ENCODE measurements at places on chromosomes 3 and 15. TPM values are rescaled to one million over a fixed set of nuclear protein-coding genes. Genes with fewer than 3 reads are reported as not detected.

Gene CHL1
- total RNA-seq = not detected

Gene ADCY5
- total RNA-seq = not detected

Gene RAD51
- 53.8 TPM for total RNA-seq

Gene BNC1
- total RNA-seq = not detected

Gene FGD5
- not detected for total RNA-seq

Gene C15orf62
- total RNA-seq = 0.76 TPM

Gene ZCWPW2
- total RNA-seq = 0.16 TPM

Gene BUB1B
- 73.1 TPM for total RNA-seq

Gene ATP13A4
- total RNA-seq = 0.74 TPM

Gene RBP2
- total RNA-seq = not detected

Gene B2M
- 4,961 TPM for total RNA-seq

Gene MESP2
- total RNA-seq = 0.41 TPM

Gene BCHE
- not detected for total RNA-seq

Gene CORO2B
- 0.41 TPM for total RNA-seq

Gene PHC3
- 52.0 TPM for total RNA-seq

Gene WDR49
- not detected for total RNA-seq

Gene ELL3
- 1.3 TPM for total RNA-seq

Gene SPTSSB
- not detected for total RNA-seq

Gene OPA1
- 105 TPM for total RNA-seq

Gene TERC
- 9.8 TPM for total RNA-seq

Gene CISH
- total RNA-seq = 351 TPM

Gene CKMT1A
- total RNA-seq = 0.48 TPM

Gene CACNA1D
- total RNA-seq = 7.7 TPM

Gene ZBTB47
- 0.44 TPM for total RNA-seq

Gene ROPN1
- not detected for total RNA-seq

Gene NR2E3
- total RNA-seq = not detected

Gene HDGFL3
- 19.1 TPM for total RNA-seq

Gene ANP32A
- 259 TPM for total RNA-seq

Gene LINGO1
- not detected for total RNA-seq

Gene DHFR2
- total RNA-seq = 11.1 TPM

Gene SLC12A1
- not detected for total RNA-seq

Gene USP19
- 54.8 TPM for total RNA-seq

Gene C3orf20
- total RNA-seq = 0.07 TPM

Gene SQOR
- 111 TPM for total RNA-seq

Gene ADPGK
- 95.0 TPM for total RNA-seq

Gene IL20RB
- 1.3 TPM for total RNA-seq

Gene DNAJA4
- 57.4 TPM for total RNA-seq

All from activated T-helper 2 cell treated with anti-CD3 and anti-CD28 coated beads, Interferon-gamma antibody, Interleukin-2, Interleukin-4, amounts not matched to agents 10 μg/mL and 5 μg/mL and 100 μg/mL, durations not matched to agents 14 hours and 24 hours and 36 hours (primary cell).